ENCODE measurements at places on chromosomes 5 and 9. TPM values are rescaled to one million over a fixed set of nuclear protein-coding genes. Genes with fewer than 3 reads are reported as not detected.

The ADRB2 gene
- 0.34 TPM for total RNA-seq

The CDH9 gene
- not detected for total RNA-seq

The NTNG2 gene
- 5.2 TPM for total RNA-seq

The IRX1 gene
- not detected for total RNA-seq

The PTPDC1 gene
- total RNA-seq, result 5.3 TPM

The SH2D3C gene
- total RNA-seq, result 58.4 TPM

The DEPDC1B gene
- total RNA-seq, result 36.5 TPM

The TAF11L13 gene
- not detected for total RNA-seq

Data from T-helper 2 cell treated with Interferon-gamma antibody and Interleukin-4, amounts not matched to agents 100 ng/mL and 5 ng/mL, for 36 hours (primary cell).